Colonic mucosa (tissue), 4 donors: ENCODE measurements at places on chromosomes 7 and 10.

GRCh38 chr10:111506266-111507034 is 429.6 kb downstream of the ADRA2A start:
- DNase-seq = no peak

DNA sequence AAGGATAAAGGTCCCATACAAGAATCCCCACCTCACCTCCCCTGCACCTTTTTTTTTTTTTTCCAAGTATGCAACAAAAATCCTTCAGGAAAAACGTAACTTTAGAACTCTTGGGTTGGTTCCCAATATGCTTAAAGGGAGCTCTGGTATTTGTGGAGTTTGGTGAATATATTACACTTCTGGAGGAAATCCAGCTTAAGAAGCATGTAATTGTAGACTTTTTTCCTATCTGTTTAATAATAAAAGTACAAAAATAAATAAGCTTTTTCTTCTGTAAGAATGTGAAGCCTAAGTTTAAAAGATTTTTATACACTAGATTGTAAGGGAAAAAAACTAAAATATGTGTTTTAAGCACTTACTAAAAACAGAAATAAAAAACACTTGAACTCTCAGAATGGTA is 102.3 kb downstream of the SORBS1 start:
- no peak for DNase-seq

GRCh38 chr7:131919920-131920709 is 363.7 kb upstream of the PODXL start:
- DNase-seq = no peak

DNA sequence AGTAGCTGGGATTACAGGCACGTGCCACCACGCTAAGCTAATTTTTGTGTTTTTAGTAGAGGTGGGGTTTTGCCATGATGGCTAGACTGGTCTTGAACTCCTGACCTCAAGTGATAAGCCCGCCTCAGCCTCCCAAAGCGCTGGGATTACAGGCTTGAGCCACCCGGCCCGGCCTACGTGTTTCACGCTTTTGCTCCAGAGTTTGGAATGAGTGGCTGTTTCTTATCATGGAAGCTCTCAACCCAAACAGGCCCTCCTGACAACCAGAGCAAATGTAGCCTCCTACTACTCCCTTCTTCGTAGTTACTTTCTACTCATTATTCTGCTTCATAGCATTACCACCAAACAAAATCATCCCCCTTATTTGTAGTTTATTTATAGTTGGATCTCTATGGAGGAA is 26.8 kb upstream of the CASD1 start:
- DNase-seq = no peak

DNA sequence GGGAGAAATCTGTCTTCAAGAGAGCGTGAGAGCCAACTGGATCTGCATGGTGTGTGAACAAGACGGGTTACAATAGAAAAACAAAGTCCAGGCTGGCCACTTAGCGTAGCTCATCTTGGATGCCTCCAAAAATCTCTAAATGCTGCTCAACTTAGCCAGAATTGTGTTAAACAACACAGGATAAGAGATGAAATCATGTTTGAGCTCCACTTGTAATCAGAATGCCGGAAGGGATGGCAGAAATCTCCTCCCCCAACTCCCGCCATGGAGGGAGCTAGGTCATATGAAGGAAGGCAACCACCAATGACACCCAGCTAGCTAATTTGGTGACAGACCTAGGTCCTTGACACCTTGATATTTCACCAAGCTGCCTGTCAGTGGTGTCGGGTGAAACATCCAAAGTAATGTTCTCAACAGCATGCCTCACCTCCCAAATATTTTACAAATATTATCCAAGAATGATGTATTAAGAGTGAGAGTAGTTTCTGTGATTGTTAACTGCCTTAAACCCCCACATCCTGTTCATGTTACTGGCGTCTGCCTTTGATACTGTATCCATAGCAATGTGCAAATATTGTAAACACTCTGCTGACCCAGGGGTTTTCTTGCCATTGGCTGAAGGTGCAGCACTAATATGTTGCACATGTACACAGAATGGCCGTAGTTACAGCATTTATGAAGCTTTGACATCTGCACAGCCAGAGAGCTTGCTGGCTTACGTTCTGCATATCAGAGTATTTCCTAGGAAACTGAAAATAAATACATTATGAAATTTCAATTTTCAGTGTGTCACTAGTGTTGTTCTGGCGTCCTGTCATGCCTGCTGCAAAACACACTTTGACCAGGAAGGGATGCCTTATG is 25.8 kb downstream of the TMEM254 start:
- DNase-seq = no peak

DNA sequence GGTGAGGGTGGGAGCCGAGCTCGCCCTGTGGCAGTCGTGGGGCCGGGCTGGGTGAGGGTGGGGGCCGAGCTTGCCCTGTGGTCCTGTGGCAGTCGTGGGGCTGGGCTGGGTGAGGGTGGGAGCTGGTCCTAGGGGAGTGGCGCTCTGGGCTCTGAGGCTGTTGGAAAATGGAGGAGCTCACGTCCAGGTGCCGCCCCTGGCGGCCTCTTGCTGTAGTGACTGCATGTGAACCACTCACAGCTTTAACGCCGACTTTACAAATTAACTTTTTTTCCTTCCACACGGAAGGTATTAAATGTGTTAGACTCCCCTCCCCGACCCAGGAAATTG is 312.6 kb downstream of the WDR37 start:
- peak; percentile 40 for DNase-seq

- no peak for DNase-seq
Measured at GRCh38 chr10:97567891-97568290, 4.7 kb upstream of the ANKRD2 start.

DNA sequence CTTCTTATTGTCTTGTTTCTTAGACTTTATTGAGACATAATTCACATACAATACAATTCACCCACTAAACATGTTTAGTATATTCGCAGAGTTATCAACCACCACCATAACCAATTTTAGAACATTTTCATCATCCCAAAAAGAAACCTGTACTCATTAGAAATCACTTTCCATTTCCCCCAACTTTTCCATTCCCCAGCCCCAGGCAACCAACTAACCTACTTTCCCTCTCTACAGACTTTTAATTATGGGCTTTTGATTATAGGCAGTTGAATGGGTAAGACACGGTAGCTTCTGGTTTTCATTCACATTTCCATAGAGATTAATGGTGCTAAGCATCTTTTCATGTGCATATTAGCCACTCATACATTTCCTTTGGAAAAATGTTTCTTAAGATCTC is 24.2 kb upstream of the OTUD1 start:
- DNase-seq = no peak

- DNase-seq = no peak
Measured at GRCh38 chr10:100738055-100738827, 7.1 kb upstream of the PAX2 start.

GRCh38 chr7:19121977-19122588 is 4.6 kb upstream of the TWIST1 start:
- no peak for DNase-seq

- peak; percentile 32 for DNase-seq
Measured at GRCh38 chr10:27319752-27320431, 79.3 kb upstream of the ACBD5 start.

GRCh38 chr10:68562661-68563570 is 2.8 kb downstream of the TET1 start:
- no peak for DNase-seq

DNA sequence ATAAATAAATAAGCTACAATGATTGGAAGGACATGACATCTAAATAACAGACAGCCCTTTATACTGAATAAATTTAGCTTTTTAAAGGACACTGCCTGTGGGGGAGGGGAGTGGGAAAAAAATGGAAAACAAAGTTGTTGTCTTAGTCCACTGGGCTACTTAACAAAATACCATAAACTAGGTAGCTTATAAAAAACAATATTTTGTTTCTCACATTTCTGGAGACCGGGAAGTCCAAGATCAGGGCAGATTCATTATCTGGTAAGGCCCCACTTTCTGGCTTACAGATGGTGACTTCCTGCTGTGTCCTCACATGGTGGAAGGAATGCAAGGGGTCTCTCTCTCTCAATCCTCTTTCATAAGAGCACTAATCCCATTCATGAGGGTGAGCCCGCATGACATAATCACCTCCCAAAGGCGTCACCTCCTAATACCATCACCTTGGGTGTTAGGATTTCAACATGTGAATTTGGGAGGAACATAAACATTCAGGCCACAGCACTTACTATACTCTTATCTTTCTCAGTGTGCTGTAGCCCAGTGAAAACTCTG is 43.0 kb downstream of the DNAJC12 start:
- DNase-seq = no peak

DNA sequence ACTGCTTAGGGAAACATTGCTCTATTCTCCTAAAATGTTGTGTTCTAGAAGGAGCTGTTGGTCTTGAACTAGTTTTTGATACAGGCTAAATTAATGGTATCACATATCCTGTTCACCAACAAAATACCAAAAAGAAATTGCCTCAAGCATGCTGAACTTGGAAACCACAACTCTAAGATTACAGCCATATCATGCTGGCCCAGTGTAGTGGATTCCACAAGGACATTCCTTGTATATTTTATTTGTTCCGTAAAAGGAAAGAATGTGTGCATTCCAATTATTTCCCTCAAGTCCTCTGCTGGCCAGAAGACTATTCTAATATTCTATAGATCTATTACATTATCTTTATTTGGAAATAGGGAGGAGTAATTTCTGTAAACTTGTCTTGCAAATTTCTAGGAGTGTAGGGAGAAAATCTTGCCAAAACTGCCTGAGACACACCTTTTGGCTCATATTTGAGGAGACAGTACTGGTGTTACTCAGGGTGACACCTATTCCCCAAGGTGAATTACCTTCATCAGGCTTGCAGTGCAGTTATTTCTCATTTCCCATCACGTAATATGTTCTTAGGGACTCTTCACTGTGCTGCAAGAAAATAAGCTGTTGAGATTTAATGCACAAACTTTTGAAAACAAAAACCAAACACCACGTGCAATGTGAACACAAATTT is 1.9 kb upstream of the NEBL start:
- no peak for DNase-seq

DNA sequence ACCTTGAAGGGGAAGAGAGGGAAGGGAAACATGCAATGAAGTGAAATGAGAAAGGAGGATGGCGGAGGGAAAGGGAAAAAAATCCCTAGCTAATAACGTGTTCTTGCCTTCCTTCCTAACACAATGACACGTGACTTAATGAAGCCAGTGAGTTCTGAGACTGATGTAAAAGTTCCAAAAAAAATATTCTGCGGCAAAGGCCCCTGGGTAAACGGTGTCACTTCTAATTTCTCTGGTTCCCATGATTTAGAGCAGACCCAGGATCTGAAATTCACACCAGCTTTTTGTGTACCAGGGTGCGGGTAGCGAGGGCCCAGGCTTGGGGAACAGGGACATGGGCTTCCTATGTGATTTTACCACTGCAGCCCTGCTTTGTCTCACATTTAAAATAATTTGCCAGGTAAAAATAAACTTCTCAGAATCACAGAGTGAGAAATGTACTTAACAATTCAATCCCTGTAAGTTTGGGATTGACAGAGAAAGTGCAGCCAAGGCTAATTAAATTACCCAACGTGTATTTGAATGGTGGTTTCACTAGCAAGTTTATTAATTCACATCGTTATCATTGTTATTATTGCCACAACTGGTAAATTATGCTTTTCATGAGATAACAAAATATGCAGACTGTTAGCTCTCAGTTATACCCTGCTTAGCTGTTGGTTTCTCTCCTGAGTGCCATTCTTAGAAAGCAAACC is 182.4 kb downstream of the SEM1 start:
- DNase-seq = no peak

GRCh38 chr10:99612167-99612831 is 7.9 kb downstream of the SLC25A28 start:
- peak; percentile 45 for DNase-seq
